Osteocyte (in vitro differentiated cells): ENCODE measurements at places on chromosomes 13 and 19. TPM values are rescaled to one million over a fixed set of nuclear protein-coding genes. Genes with fewer than 3 reads are reported as not detected.

Gene TGFBR3L
- total RNA-seq: 2.3 and 2.6 TPM in 2 replicates

Gene PBX4
- 0.46 and 0.52 TPM in 2 replicates for total RNA-seq

Gene ERCC1
- total RNA-seq: 96.7 and 117 TPM in 2 replicates

Gene MARK4
- 61.2 and 66.5 TPM in 2 replicates for total RNA-seq

Gene HSPH1
- 73.5 and 75.5 TPM in 2 replicates for total RNA-seq

Gene CABP5
- total RNA-seq: not detected in 2 replicates

Gene NXNL1
- not detected in 2 replicates for total RNA-seq

Gene CYSLTR2
- total RNA-seq: not detected in 2 replicates

DNA sequence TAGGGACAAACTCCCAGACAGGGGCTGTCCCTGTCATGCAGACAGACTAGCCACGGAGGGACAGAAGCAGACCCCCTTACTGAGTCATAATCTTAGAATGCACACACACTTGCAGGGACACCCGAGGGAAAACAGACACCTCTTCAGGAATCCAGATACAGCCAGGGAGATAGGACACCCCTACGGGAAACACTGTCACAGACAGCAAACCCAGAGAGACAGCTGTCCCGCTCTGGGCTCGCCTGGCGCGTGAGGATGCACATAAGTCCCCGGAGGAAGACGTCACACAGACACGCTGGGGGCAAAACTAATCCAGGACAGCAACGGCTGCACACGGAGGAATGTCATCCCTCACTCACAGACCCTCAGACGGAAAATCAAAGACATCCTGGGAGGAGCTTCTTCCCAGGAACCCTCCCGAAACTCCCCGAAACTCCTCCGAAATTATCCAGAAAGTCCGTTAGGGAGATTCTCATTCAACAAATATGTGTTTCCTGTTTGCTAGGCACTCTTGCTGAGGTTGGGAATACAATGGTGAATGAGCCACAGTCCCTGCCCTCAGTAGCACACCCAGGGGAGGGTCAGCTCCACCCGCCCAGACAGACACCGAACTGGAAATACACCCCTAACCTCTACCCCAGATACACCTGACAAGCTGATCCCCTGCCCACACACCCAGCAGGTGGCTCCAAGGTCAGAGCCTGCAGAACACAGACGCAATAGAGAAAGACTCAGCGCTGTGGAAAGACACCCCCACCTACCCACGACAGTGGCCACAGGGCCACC, 15.2 kb upstream of the TOMM40 start:
- no peak for DNase-seq

GRCh38 chr19:940591-941291, 14.9 kb downstream of the ARID3A start:
- no peak for DNase-seq

DNA sequence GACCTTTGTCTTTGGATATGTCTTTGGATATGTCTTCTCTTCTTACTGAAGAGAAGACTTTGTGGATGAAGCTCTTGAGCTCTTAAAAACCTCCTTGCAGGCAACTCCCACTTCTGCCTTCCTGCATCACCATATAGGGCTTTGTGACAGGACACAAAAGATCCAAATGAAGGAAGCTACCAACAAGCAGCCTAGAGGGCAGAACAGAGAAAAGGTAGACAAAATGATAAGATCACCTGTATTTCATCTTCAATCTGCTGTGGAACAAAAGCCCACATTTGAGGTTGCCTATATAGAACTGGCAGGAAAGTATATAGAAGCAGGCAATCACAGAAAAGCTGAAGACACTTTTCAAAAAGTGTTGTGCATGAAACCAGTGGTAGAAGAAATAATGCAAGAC, 42.5 kb downstream of the N4BP2L1 start:
- DNase-seq: no peak

- no peak for DNase-seq
These were observed 3.8 kb downstream of the S1PR2 start for GRCh38 chr19:10227026-10227971.

GRCh38 chr13:95626768-95627167, 17.7 kb downstream of the DZIP1 start:
- no peak for DNase-seq

DNA sequence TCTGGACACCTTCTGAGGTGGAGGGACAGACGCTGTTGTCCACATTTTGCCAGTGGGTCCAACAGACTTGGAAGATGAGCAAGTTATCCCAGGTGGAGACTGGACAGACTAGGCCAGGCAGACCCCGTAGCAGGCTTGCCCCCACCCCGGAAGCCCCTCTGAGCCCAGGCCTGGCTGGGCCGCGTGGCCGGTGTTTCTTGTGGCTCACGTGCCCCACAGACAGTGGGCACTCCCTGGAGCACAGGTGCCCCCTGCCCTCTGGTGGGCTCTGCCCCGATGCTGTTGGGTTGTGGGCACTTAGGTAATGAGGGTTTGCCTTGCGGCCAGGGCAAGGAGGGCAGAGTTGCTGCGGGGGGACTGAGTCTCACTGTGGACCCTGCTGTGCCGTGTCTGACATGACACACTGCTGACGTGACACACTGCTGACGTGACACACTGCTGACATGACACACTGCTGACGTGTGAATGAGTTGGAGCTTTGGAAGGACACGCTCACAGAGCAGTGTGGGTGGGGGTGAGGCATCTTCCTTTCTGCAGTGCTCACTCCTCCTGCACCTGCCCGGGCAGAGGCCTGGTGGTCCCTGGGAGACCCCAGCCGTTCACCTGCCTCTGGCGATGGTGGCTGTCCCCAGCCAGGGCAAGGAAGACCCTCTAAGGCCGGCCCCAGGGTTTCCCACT, 25.1 kb downstream of the DOT1L start:
- no peak for DNase-seq

GRCh38 chr19:18789883-18790565, 1.1 kb downstream of the COMP start:
- no peak for DNase-seq

- DNase-seq: no peak
These were observed 141.9 kb downstream of the TEX29 start for GRCh38 chr13:111462221-111462764.

DNA sequence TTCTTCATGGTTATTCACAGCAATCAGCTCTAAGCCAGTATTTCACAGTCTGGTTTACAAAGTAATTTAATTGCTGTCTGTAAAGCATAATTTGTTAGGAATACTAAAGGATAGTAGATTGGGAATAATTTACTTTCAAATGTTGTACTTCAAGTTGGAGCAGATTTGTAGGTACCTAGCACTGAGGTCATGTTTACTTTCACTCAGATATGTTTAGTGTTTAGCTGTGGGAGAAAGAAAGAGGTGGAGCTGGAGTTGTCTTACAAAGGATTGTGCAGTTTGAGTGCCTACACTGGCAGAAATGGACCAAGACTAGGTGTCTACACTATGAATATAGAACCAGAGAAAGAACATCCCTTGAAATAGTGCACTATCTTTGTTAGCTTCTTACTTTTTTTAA, 464.6 kb downstream of the PCDH9 start:
- no peak for DNase-seq

DNA sequence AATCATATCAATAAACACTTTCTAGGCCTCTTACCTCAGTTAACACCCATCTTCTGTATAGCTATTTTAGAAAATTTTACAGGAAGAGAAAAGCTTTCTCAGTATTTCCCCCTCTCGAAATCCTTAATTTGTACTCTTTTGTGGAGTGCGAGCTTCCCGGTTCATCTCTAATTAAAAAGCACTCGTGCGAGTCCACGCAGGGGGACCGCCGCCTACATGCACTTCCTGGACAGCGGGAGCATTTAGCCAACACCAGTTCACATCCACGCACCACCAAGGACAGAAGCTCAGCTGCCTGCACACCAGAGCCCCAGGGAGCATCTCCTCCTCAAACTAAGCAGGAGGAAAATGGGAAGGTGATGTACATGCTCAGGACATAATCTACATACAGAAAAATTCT, 60.0 kb downstream of the RASA3 start:
- DNase-seq: no peak

DNA sequence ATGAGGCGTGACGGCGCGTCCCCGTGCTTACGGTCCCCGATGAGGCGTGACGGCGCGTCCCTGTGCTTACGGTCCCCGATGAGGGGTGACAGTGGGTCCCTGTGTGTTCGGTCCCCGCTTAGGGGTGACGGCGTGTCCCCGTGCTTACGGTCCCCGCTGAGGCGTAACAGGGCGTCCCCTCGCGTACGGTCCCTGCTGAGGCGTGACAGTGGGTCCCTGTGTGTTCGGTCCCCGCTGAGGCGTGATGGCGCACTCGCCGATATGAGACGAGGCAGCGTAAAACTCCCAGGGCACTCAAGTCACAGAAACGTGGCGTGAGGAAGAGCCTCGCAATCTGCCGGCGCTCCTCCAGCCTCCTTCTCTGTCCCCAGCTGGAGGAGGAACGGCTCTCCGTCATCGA, 20.9 kb downstream of the CFAP97D2 start:
- no peak for DNase-seq

GRCh38 chr13:75838366-75839005, 202.4 kb downstream of the LMO7 start:
- DNase-seq: no peak

GRCh38 chr19:18117364-18117691, 19.8 kb downstream of the MAST3 start:
- DNase-seq: no peak
